Lung (tissue), 17 donors: ENCODE measurements at places on chromosomes 12 and 14. TPM values are rescaled to one million over a fixed set of nuclear protein-coding genes. Genes with fewer than 3 reads are reported as not detected.

GRCh38 chr12:122753319-122753650 lies 661 bp downstream of the DENR start:
- DNase-seq: no peak

GRCh38 chr12:100717733-100718067 lies 76.9 kb upstream of the ANO4 start:
- DNase-seq: peak; percentile 3

DNA sequence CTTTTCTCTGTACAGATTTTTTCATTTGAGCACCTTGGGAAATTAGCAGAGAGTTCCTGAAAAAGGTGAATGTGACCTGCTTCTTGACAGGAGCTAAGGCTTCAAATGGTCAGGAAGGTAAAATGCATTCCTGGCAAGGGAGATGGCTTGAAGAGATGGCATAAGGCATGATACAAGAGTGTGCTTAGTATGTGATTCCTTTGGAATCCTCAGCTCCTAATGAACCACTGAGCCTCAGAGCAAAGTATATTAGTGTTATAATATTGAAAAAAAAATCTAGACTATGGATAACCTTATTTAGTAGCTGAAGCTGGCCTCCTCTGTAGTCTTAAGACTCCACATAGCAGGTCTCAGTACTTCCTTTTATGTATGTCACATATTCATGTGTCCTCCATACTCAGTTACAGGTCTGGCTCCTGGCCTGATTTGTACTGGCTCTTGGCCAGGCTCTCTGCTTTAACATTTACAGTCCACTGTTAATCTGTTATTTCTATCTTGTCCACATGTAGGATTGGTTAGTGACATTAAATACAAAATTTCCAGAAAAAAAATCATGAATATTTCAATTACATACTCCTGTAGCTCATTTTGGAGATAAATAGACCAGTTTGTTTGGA lies 17.9 kb downstream of the TOGARAM1 start:
- no peak for DNase-seq

DNA sequence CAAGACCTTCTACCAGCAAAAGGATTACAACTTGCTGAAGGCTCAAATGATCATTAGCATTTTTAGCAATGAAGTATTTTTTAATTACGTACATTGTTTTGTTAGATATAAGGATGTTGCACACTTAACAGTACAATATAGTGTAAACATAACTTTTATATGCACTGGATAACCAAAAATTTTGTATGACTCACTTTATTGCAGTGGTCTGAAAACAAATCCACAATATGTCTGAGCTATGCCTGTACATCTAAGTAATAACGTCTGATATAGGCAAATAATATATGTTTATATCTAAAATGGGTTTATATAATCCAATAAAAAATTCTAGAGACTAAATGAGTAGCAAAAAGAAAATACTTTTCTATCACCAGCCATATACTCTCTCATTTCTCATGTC lies 10.6 kb downstream of the ANKS1B start:
- no peak for DNase-seq

- DNase-seq: peak; percentile 89
Measured at GRCh38 chr12:57093415-57094207, 4.7 kb downstream of the NAB2 start.

GRCh38 chr14:59772233-59772632 lies 98.3 kb downstream of the RTN1 start:
- DNase-seq: peak; percentile 5

GRCh38 chr14:60266021-60266937 lies 17.3 kb downstream of the PPM1A start:
- no peak for DNase-seq

DNA sequence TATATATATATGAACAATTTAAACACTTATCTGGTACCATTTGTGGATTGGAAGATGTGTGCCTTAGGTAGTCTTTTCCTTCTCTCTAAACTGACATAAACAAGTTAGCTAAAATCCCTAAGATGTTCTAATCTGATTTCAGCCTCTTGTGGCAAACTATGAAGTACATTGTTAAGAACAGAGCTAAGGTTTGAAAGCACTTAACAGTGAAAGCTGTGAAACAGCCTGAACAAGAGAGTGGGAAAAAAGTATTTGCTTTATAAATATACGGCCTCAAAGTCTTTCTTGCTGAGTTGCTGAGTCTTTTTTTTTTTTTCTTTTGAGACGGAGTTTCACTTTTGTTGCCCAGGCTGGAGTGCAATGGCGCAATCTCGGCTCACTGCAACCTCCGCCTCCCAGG lies 53.7 kb upstream of the PELI2 start:
- peak; percentile 75 for DNase-seq

GRCh38 chr12:3092764-3093163 lies 15.6 kb downstream of the TSPAN9 start:
- DNase-seq: no peak

KRT2 gene
- not detected for total RNA-seq

NXPH4 gene
- 0.94 TPM for total RNA-seq

KRT83 gene
- total RNA-seq: not detected

TRIM9 gene
- total RNA-seq: 1.3 TPM

PIWIL1 gene
- not detected for total RNA-seq
